Smooth muscle cell of the umbilical artery (primary cell): ENCODE measurements at places on chromosomes 5 and 9. TPM values are rescaled to one million over a fixed set of nuclear protein-coding genes. Genes with fewer than 3 reads are reported as not detected.

The LHX6 gene
- total RNA-seq = not detected in 2 replicates

The OGN gene
- 0.59 TPM in 1 of 2 replicates, not detected in the other for total RNA-seq

The SLC30A5 gene
- 70.1 and 87.3 TPM in 2 replicates for total RNA-seq

The ARHGEF39 gene
- total RNA-seq = 0.30 and 0.92 TPM in 2 replicates

The WDR38 gene
- not detected in 2 replicates for total RNA-seq

The PCDHAC2 gene
- 0.30 and 0.32 TPM in 2 replicates for total RNA-seq

The PLAC8L1 gene
- total RNA-seq = 0.59 TPM in 1 of 2 replicates, not detected in the other

The SLC36A2 gene
- total RNA-seq = not detected in 2 replicates

The PARP8 gene
- total RNA-seq = 20.7 and 22.3 TPM in 2 replicates

The PTGS1 gene
- 2.6 and 4.5 TPM in 2 replicates for total RNA-seq

The CD74 gene
- total RNA-seq = 0.89 and 1.1 TPM in 2 replicates

The FSD1L gene
- total RNA-seq = 6.8 and 8.7 TPM in 2 replicates

The ZDHHC11 gene
- total RNA-seq = 2.1 and 2.5 TPM in 2 replicates

The MROH2B gene
- not detected in 2 replicates for total RNA-seq

The KIF12 gene
- total RNA-seq = not detected in 2 replicates

The MPDZ gene
- total RNA-seq = 97.9 and 100 TPM in 2 replicates

The KCNV2 gene
- total RNA-seq = not detected in 2 replicates

The FOXD4L4 gene
- 0.18 TPM in 1 of 2 replicates, not detected in the other for total RNA-seq

The ENTR1 gene
- total RNA-seq = 30.3 and 46.5 TPM in 2 replicates

The TRIM36 gene
- 1.4 and 1.5 TPM in 2 replicates for total RNA-seq

The SWI5 gene
- total RNA-seq = 34.6 and 38.0 TPM in 2 replicates

The MTAP gene
- total RNA-seq = 40.1 and 88.5 TPM in 2 replicates

The ZNG1C gene
- 22.6 and 36.8 TPM in 2 replicates for total RNA-seq

The SCAMP1 gene
- total RNA-seq = 89.6 and 105 TPM in 2 replicates

The LIX1 gene
- total RNA-seq = 0.89 TPM in 1 of 2 replicates, not detected in the other

The SPINK7 gene
- total RNA-seq = not detected in 2 replicates

The MARVELD2 gene
- total RNA-seq = 0.30 and 1.3 TPM in 2 replicates

The SLC45A2 gene
- total RNA-seq = under 0.01 TPM in 1 of 2 replicates, not detected in the other

The CDK9 gene
- total RNA-seq = 43.1 and 49.5 TPM in 2 replicates

The LOX gene
- total RNA-seq = 782 and 874 TPM in 2 replicates

The IL5 gene
- not detected in 2 replicates for total RNA-seq

The WDR5 gene
- 14.0 and 21.0 TPM in 2 replicates for total RNA-seq

The GADD45G gene
- 0.51 and 1.8 TPM in 2 replicates for total RNA-seq

The LRRC19 gene
- not detected in 2 replicates for total RNA-seq

The PTGR1 gene
- total RNA-seq = 46.6 and 60.8 TPM in 2 replicates

The PCDHGA2 gene
- 3.5 and 3.9 TPM in 2 replicates for total RNA-seq

The ZNF879 gene
- 2.8 and 4.8 TPM in 2 replicates for total RNA-seq
